Progenitor cell of endocrine pancreas (in vitro differentiated cells): ENCODE measurements at places on chromosomes 11 and 22.

DNA sequence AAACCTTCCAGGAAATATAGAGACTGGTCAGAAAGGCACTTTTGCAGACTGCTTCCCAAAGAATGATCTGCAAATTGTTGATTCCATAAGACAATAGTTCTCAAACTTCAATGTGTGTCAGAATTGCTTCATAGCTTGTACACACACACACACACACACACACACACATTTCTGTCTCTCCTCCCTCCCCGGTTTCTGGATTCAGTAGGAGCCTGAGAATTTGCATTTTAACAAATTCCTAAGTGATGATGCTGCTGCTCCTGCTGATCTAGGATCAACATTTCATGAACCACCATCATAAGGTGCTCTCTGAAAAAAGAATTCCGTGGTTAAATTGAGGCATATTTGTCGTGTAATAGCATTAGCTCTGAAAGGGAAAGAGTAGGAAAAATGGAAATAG is 35.3 kb upstream of the FZD4 start:
- DNase-seq, result no peak

GRCh38 chr11:33211153-33211552 is 46.0 kb upstream of the HIPK3 start:
- DNase-seq, result no peak

GRCh38 chr11:60750911-60751310 is 5.8 kb upstream of the MS4A15 start:
- no peak for DNase-seq

GRCh38 chr11:109112261-109112660 is 309.7 kb upstream of the C11orf87 start:
- DNase-seq, result no peak

DNA sequence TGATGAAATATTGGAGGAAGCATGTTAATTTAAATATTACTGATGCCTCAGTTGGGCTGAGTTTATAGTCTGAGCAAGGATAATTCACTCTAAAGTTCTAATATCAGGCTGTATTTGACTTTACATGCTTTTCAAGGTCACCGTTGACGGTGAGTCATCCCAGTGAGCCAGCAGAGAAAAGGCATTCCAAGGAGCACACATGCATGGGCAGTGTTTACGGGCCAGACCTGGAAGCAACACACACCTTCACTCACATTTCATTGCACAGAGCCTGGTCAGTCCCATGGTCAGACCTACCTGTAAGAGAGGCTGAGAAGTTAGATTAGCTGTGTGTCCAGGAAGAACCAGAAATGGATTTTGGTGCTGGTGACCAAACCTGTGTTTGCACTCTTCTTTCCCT is 53.5 kb downstream of the COMMD9 start:
- no peak for DNase-seq

DNA sequence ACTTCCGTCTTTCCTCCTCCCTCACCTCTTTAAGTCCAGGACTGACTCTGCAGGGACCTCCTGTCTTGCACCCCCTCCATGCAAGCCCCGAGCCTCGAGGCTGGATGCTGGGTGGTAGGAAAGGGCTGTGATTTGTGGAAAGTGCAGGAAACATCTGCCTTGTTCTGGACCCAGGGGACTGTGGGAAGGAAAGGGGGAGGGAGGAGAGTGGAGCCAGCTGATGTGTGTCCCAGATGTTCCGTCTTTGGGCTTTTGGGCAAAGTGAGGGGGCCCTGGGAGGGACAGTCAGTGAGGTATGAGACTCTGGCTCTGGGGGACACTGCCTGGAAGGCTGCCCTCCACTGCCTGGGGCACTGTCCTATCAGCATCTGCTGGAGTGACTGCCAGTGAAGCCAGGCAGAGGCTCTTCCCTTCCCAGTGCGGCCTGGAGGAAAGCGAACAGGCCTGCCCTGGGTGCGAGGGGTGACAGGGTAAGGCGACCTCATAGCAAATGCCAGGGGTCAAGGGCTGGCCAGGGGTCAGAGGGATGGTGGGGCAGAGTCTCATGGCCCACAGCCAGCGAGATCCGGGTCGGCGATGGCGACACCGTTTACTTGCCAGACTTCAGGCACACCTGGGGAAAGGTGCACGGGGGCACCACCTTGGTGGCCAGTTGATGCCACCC is 1.7 kb downstream of the MRGPRD start:
- no peak for DNase-seq

GRCh38 chr22:27335102-27335660 is 466.4 kb downstream of the MN1 start:
- no peak for DNase-seq

GRCh38 chr22:46478083-46478551 is 59.3 kb downstream of the CELSR1 start:
- no peak for DNase-seq

DNA sequence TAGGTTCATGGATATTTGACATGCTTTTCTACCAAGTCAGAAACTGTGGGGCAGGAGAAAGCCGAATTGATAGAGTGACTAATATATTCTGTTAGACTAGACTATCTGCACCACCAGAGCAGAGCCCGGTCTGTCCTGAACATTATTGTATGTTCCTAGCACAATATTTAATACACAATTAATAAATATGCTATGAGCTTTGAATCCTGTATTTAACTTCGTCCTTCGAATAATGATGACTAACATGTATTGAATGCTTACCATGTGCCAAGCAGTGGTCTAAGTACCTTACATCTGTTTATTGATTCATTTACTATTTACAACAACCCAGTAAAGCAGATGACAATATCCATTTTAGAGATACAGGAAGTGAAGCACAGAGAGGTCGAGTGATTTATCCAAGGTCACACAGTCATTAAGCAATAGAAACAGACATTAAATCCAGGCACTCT is 44.8 kb upstream of the ANO3 start:
- no peak for DNase-seq

DNA sequence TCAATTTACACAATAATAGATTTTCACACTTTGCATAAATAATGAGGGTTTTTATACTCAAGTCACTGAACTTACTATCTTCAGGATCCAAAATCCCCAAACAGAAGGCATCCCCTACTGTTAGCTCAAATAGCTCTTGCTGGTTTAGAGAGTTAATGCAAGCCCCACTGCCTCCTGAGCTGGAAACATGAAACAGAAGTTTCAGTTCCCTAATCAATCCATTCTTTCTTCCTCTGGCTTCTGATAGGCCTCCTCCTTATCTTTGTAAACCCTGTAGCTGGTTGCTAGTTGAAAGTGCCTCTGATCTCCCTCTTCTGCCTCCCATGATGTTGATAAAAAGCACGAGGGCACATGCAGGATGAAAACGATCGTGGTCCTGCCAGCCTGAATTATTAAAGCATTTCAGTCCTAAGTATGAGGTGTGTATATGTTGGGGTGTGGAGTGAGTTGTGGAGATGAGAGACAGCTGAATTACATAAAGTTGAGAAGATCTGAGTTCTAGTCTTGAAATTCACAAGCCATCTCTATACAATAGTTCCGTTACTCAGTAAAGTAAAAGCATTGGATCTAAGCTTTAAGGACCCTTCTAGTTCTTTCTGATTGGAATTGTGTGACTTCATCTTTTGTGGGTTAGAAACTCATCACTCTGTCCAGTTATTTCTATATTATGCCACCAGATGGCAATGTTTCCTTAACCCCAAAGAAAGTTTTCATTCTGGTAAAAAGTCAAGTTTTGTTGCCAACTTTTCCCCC is 35.0 kb upstream of the EHF start:
- DNase-seq, result no peak

GRCh38 chr11:34926831-34927132 is 10.4 kb downstream of the PDHX start:
- DNase-seq, result no peak

DNA sequence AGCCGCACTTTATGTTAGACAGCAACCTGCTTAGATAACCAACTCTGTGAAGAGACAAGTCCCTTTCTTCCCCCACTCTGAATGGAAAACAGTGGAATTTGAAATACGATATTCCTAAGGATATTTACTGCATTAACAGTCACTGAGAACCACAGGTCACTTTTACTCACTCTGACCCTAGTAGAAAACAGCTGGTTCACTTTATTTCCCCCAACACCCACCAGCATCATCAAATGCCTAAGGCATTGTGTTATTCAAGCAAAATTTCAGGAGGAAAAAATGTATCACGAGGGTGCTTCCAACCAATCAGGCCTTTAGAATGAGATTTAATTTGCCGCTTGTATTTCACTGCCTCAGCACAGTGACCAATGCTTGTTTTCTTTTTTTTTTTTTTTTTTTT is 1134.1 kb upstream of the CCDC90B start:
- DNase-seq, result no peak

- DNase-seq, result peak; percentile 68
Observed at GRCh38 chr11:8813658-8814057, 97.3 kb upstream of the AKIP1 start.

- no peak for DNase-seq
Observed at GRCh38 chr11:80007616-80008015, 566.8 kb upstream of the TENM4 start.

DNA sequence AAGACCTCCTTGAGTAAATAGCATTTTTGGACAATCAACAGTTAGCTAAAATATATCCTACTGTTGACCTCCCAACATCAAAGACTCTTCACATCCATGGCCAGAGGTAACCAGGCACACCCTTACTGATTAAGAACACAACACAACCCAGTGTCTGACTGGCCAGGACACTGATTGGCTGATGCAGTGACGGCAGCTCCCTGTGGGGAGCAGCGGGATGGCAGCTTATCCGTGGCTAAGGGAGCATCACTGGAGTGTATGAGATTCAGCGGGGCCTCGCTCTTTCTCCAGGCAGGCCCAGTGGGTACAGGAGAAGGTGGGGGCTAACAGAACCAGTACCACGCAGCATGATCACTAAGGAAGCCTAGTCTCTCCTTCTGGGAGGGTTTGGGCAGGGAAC is 10.3 kb upstream of the IL2RB start:
- DNase-seq, result no peak

DNA sequence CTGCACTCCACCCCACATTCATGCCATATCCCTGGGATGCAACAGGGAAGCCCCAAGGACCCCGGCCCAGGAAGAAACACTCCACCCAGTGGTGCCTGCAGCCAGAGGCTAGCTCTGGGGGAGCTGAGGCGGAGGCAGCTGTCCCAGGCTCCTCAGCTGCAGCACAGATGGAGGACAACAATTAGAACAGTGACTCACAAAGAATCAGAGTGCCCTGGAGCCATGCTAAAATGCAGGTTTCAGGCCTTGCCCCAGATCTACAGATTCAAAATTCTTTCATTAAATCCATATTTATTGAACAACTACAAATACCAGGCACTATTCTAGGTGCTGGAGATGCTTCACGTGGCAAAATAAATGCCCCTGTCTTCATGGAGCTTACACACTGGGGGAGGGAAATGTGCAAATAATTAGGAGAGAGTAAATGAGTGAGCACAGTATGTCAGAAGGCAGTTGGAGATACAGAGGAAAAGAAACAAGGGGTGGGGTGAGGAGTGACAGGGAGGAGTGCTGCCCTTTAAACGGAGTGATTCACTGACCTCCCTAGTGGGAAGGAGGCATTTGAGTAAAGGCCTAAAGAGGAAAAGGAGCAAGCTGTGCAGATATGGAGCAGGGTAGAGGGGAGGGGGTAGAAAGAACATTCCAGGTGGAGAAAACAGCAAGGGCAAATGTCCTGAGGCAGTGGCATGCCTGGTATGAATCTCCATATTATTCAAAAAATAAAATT is 73.3 kb upstream of the CSNK2A3 start:
- DNase-seq, result no peak

- DNase-seq, result no peak
Observed at GRCh38 chr22:46660604-46661201, 40.5 kb downstream of the GRAMD4 start.

DNA sequence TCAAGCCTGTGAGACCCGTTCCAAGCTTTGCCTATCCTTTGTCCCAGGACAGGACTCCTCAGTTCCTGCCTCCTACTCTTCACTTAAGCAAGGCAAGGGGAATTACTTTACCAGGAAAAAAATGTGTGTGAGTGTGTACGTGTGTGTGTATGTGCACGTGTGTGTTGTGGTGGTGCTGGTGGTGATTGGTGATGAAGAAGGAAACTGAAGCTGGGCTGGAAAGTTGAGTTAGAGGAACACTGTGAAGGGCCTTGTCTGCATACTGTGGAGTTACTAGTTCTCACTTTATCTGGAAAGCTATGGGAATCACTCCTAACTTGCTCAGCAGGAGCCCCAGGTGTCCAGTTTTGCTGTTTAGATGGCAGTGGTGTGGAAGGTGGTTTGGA is 378 bp downstream of the OR51D1 start:
- no peak for DNase-seq

DNA sequence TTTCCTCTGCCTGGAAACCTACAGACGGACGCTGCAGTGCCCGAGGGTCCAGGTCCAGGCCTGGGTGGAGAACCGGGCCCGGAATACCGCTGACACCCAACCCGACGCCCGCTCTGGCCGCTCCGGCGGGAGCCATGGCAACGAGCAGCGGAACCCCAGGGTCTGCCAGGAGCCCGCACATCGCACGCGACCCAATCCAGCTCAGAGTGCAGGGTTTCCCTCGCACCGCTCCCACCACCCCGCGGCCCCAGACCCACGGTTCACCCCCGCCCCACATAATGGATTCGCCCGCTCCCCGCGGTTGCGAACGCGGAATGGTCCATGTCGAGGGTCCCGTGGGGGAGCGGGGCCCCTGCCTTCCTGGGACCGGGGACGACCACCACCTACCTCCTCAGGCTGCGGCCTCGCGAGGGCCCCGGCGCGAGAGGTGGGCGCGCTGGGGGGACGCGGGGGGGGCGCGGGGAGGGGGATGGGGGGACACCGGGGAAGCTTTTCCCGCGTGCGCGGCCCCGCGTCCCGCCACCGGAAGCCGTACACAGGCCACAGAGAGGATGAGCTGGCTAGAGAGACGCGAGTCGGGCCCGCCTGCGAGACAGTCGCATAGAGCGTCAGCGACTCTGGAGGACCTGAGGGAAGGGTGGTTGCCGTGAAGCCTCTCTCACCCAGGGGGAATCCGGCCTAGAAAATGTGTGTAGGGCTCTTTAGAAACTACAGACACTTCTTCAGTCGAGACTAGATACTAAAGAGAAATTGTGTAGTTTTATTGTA is at the start of gene SSRP1:
TSS of gene SSRP1 (minus strand) at position 550 of the 768 bp plus-strand sequence. CDS start 771 bp downstream, outside the sequence.
- DNase-seq, result peak; percentile 66

DNA sequence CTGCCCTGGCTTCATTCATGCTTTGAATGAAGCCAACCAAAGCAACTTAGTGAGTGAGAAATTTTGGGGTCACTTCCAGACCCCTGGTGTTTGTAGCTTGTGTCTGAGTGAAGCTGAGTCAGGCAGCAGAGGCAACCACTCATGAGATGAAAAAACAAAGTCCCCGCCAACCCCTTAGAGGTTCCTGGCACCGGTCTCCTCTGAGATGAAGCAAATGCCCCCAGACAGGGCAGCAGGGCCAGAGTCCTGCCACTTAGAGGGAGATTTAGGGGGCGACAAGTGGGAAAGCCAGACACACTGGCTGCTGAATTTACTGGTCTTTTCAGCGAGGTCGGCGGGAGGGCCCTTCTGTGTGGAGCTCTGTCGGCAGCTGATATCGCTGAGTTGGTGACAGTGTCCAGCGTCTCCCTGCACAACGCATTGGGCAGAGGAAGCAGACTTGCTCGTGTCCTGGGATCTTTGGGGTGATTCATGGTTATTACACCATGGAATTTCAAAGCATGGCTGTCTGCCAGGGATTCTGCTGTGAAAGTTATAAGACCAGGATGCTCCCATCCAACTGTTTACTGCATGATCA is 482.6 kb downstream of the MIAT start:
- DNase-seq, result no peak

GRCh38 chr11:62895501-62895900 is 14.8 kb downstream of the SLC3A2 start:
- no peak for DNase-seq

GRCh38 chr22:23059284-23059948 is 10.9 kb upstream of the GNAZ start:
- no peak for DNase-seq

- DNase-seq, result no peak
Observed at GRCh38 chr11:3810951-3811350, 2.6 kb downstream of the PGAP2 start.
